Fibroblast of skin of right quadriceps (primary cell): ENCODE measurements at places on chromosomes 12 and 14.

DNA sequence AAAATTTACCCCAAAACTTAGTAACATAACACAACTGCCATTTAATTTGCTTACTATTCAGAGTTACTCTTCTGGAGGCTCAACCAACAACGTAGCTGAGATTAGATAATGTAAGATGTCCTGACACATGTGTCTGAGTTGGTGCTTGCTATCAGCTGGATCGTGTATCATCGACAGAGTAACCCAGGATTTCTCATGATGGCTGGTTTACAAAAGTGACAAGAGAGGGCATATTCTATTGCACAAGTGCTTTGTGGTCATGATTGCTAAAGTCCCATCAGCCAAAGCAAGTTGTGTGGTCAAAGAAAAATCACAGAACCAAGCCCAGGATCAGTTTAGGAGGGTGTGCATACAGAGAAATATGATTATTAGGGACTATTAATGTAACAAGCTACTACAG lies 73.4 kb downstream of the CAPZA3 start:
- no peak for DNase-seq

DNA sequence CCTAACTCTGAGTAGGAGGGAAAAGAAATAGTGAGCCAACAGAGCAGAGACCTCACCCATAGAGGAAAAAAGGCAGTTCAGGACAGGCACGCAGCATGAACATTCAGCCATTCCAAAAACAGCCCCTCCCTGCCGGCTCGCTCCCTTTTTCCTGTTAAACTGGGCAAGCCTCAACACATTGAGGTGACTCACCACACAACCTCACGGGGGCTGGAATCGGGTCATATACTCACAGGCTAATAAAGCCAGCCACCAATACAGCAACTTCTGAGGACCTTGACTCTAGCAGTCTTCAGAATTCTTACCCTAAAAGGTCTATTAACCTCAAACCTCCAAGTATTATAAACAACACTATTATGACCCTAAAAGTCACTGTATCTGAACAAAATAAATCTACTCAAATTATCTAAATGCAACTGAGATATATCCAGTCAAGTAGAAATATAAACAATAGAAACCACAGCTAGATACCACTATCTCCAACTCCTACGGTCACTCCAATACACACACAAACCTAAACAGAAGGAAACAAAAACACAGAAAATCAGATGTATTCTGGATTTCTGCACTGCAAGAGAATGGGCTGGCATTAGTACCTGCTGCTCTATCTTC lies 6.3 kb downstream of the YBX3 start:
- DNase-seq, result peak; percentile 81

DNA sequence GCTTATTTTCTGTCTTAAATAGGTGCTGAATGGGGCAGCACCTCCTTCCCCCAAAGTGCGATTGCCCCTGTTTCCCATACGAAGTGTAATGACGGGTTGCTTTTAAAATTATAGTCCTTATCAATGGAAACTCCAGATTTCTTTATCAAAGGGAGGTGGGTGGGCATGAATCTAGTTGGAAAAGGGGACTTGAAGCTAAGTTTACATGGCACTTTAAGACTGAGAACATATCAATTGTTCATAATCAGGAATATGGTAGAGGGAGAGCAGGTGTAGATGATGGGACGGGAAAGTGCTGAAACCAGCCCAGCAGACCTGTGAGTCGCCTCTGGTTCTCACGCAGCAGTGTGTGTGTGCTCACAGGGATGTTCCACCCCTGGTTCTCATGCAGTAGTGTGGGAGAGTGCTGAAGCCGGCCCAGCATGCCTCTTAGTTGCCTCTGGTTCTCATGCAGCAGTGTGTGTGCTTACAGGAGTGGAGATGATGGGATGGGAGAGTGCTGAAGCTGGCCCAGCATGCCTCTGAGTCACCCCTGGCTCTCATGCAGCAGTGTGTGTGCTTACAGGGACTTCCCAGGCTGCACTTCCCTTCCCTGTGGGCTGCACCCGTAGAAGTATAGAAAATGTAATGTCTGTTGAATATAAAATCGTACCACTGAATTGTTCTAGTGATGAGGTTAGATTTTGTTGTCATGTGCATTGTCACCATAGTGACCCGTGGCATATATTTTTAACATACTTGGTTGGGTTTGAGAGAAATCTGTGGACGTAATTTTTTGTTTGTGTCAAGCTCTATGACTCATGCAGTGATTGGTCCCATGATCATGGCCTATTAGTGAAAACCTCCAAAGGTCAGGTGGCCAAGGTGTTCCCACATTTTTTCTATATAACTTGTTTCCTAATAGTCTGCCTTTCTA lies 51.6 kb downstream of the GPATCH2L start:
- DNase-seq, result peak; percentile 76

- DNase-seq, result no peak
Observed at GRCh38 chr12:131082290-131083194, 128.8 kb downstream of the ADGRD1 start.

DNA sequence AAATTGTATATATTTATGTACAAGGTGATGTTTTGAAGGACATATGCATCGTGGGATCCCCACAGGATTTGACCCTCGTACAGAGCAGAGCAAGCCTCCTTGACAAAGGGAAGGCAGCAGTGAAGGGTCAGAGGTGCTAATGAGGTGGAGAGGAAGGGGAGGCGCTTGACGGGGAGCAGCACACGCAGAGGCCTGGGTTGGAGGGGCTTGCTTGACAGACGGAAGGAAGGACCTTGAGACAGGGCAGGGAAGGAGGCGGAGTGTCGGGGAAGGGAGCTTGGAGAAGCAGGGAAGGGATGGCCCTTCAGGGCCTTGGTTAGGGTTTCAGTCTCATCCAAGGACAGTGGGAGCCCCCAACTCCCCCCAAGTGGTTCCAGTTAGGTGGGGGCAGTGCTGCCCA lies 52.6 kb downstream of the ZNF664 start:
- DNase-seq, result no peak

DNA sequence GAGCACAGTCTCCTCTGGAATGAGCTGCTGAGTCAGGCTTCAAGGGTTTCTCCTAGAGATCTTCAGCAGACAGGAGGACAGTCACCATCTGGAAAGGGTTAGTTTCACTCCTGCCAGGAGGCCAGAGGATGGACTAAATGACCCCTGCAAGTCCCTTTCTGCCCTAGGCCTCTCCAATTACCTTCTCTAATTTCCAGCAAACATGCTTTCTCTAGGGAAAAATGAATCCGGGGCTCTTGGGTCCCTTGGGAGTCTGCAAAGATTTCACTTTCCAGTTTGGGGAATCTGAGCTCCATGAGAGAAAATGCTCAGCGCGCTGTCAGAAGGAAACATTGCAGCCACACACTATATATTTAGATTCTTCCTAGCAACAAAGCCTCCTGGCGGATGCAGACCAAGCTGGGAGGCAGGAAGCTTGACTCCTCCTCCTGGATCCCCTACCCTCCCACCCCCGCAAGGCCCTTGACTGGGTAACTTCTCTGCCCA lies 184.4 kb upstream of the CCND2 start:
- peak; percentile 65 for DNase-seq

DNA sequence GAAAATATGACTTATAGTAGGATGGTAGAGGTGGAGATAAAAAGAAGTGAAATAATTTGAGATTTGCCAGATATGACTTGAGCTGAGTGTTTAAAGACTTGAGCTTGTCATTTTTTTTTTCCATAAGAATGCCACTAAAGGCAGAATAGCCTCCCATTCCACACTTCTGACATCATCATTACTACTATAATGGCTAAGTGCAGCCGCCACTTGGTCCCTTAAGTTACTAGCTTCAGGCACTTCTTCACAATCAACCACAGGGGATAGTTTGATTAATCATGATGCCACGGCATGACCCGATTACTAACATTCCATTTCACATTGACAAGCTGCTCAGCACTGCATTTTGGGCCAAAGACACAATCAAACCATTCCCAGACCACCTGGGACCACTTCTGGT lies 127.9 kb downstream of the EFCAB11 start:
- DNase-seq, result peak; percentile 34
